H4 (cell line): ENCODE measurements at places on chromosomes 7 and 10. TPM values are rescaled to one million over a fixed set of nuclear protein-coding genes. Genes with fewer than 3 reads are reported as not detected.

Gene AFAP1L2
- 0.70 and 1.3 TPM in 2 replicates for total RNA-seq

Gene EPDR1
- total RNA-seq = 224 and 226 TPM in 2 replicates

Gene TFR2
- 0.25 TPM in 1 of 2 replicates, not detected in the other for total RNA-seq

Gene PLCE1
- 0.80 and 1.2 TPM in 2 replicates for total RNA-seq

Gene ZNF138
- total RNA-seq = 5.9 and 6.3 TPM in 2 replicates

Gene KLF14
- total RNA-seq = 0.64 TPM in 1 of 2 replicates, not detected in the other

Gene CDH23
- 0.37 and 0.47 TPM in 2 replicates for total RNA-seq

Gene FAM241B
- total RNA-seq = 1.7 and 3.3 TPM in 2 replicates

Gene SRI
- 307 and 321 TPM in 2 replicates for total RNA-seq

Gene PON1
- not detected in 2 replicates for total RNA-seq

Gene RSPH10B
- total RNA-seq = not detected in 2 replicates

Gene RBM48
- 9.7 and 13.1 TPM in 2 replicates for total RNA-seq

Gene OR2A7
- total RNA-seq = not detected in 2 replicates

Gene FLNC
- total RNA-seq = 0.10 and 0.14 TPM in 2 replicates

Gene MKX
- not detected in 2 replicates for total RNA-seq

Gene CAPZA2
- total RNA-seq = 120 and 139 TPM in 2 replicates

Gene CYP3A7
- not detected in 2 replicates for total RNA-seq

Gene ZPBP
- total RNA-seq = not detected in 2 replicates

Gene MOGAT3
- not detected in 2 replicates for total RNA-seq

Gene KLF6
- 2.9 and 3.9 TPM in 2 replicates for total RNA-seq

Gene MYL10
- total RNA-seq = not detected in 2 replicates

Gene FAM237B
- not detected in 2 replicates for total RNA-seq

Gene AKR1C8
- total RNA-seq = 0.08 and 0.12 TPM in 2 replicates

Gene OR6V1
- total RNA-seq = not detected in 2 replicates

Gene SPDYE1
- total RNA-seq = not detected in 2 replicates

Gene EPO
- not detected in 2 replicates for total RNA-seq

Gene KCNIP2
- total RNA-seq = not detected in 2 replicates

Gene GPR15LG
- not detected in 2 replicates for total RNA-seq

Gene FOXP2
- total RNA-seq = 1.7 and 2.0 TPM in 2 replicates

Gene CLCN1
- not detected in 2 replicates for total RNA-seq

Gene MLLT10
- total RNA-seq = 7.9 TPM in 2 replicates

Gene ZNF853
- total RNA-seq = 2.8 and 3.7 TPM in 2 replicates

Gene ADAMTS14
- total RNA-seq = 0.45 and 0.74 TPM in 2 replicates

Gene CRYGN
- total RNA-seq = not detected in 2 replicates
